Natural killer cell (primary cell): ENCODE measurements at places on chromosomes 3 and 15. TPM values are rescaled to one million over a fixed set of nuclear protein-coding genes. Genes with fewer than 3 reads are reported as not detected.
A peak's percentile ranks its signal among the peaks of the same experiment; 100 is the strongest.

The ROBO2 gene
- not detected for total RNA-seq

The OSTN gene
- total RNA-seq: not detected

The SLC28A2 gene
- not detected for total RNA-seq

- H3K4me1 ChIP-seq: peaks cover 3% of the 10 kb centered on the region
- H3K36me3 ChIP-seq: no peaks in the 10 kb centered on the region
- no peak overlapping the region for H3K4me3 ChIP-seq
- no peak for DNase-seq
Measured at GRCh38 chr15:59242649-59243048, 36.0 kb downstream of the LDHAL6B start.

- no peak overlapping the region for H3K4me3 ChIP-seq
- H3K27ac ChIP-seq: no peak overlapping the region
Measured at GRCh38 chr3:192850451-192850981, 67.1 kb downstream of the MB21D2 start.

- no peaks in the 10 kb centered on the region for H3K36me3 ChIP-seq
- H3K4me1 ChIP-seq: peaks cover 15% of the 10 kb centered on the region
- DNase-seq: peak; percentile 94
- H3K27ac ChIP-seq: peak overlapping the region; percentile 77
Measured at GRCh38 chr15:99928429-99928981, 195.3 kb upstream of the LYSMD4 start.

GRCh38 chr3:125107363-125107762, 51.6 kb upstream of the HEG1 start:
- H3K4me1 ChIP-seq: peaks cover 25% of the 10 kb centered on the region
- no peaks in the 10 kb centered on the region for H3K27me3 ChIP-seq
- H3K4me3 ChIP-seq: no peak overlapping the region
- no peak for DNase-seq
- no peaks in the 10 kb centered on the region for H3K36me3 ChIP-seq

GRCh38 chr15:70025413-70026296, 72.1 kb downstream of the TLE3 start:
- no peaks in the 10 kb centered on the region for H3K36me3 ChIP-seq
- H3K4me1 ChIP-seq: peaks cover 20% of the 10 kb centered on the region
- DNase-seq: no peak

DNA sequence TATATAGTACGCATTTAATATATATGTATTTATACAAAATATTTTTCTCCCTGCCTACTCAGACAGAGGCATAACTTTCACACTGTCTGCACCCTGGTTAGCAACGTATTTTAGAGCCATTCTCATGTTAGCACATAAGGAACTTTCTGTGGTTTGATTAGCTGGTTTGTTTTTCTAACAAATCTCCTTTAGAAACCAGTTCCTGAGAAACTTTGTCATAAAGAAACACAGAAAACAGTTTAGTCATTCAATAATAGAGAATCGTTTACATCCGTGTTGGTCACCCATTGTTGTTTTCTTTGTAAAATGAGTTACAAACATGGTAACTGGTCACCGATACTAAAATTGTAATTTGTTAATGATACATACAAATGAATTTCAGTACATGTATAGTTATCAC, 5.9 kb upstream of the NGRN start:
- H3K4me3 ChIP-seq: no peak overlapping the region
- DNase-seq: no peak
- no peak overlapping the region for H3K27ac ChIP-seq
- no peaks in the 10 kb centered on the region for H3K36me3 ChIP-seq
- H3K27me3 ChIP-seq: no peaks in the 10 kb centered on the region
